Stimulated activated CD8-positive, alpha-beta memory T cell treated with anti-CD3 and anti-CD28 coated beads, Interleukin-4, amount 100 ng/mL, for 4 hours (primary cell): ENCODE measurements at places on chromosomes 5 and 9.

DNA sequence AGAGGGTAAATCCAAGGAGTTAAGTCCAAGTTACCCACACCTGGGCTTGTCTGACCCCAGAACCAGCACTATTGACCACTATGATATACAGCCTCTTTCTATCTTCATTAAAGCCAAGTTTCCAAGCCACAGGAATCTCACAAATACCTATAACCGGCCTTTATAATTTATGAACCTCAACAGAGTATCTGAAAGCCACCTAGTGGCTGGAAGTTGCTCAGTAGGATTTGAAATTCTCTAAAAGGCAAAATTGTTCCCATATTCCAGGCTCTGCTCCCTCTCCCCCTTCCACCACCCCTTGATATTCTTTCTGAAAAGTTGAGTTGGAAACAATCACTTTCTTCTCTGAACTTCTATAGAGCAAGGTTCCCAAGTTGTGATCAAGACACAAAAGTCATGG lies 106.4 kb upstream of the GPR151 start:
- no peak for DNase-seq

GRCh38 chr5:174736331-174736721 lies 11.9 kb downstream of the MSX2 start:
- DNase-seq, result no peak

DNA sequence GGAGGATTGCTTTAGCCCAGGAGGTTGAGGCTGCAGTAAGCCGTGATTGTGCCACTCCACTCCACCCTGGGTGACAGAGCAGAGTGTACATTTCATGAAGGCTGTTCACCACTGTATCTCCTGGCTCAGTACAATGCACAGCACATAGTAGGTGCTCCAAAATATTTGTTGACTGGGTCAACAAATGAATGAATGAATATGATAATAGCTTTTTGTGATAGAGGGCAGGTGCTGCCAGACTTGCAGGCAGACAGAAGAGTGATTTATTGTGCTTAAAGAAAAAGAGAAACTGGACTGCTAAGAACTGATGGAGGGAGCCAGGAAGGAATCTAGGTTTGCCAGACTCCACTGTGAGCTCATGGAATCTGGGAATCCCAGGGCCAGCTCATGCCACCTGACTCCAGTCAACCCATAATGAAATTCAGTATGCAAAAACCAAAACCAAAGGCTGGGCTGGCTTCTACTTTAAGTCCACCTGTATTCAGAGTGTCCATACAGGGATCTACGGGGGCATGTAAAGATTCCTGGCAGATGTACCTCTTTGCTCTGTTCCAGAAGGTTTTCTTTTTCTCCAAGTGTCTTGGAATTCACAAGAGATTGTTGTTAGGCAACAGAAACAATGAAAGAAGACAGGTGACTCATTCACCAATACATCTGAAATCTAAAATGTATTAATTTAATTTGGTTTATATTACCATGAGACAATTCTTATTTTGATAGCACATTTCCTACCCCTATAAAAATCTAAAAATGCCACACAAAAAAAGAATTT lies 15.5 kb upstream of the CTNNA1 start:
- no peak for DNase-seq

DNA sequence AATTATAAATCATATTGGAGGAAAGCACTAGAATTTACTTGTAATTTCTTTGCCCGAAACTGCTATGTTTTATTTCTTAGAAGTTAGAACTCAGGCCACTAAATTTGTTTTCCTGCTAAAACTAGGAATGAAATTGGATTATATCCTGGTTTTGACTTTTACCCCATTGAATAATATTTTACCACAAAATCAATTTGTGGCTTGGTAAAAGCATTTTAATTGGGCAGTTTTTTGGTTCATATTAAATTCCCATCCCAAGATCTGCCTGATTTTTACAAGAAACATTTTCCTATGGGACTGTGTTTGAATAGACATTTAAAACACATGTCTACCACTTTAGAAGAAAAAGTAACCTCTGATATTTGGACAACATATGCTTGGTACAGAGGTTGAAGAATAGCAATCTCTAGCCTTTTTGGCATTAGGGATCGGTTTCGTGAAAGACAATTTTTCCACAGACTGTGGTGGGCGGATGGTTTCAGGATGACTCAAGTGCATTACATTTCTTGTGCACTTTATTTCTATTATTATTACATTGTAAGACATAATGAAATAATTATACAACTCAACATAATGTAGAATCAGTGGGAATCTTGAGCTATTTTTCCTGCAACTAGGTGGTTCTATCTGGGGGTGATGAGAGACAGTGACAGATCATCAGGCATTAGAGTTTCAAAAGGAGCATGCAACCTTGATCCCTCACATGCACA lies 565.6 kb downstream of the PRR16 start:
- no peak for DNase-seq

GRCh38 chr9:99326112-99326916 lies 104.2 kb downstream of the SEC61B start:
- DNase-seq, result no peak

- DNase-seq, result no peak
These were observed 734.8 kb upstream of the CDH6 start for GRCh38 chr5:30458681-30459080.

DNA sequence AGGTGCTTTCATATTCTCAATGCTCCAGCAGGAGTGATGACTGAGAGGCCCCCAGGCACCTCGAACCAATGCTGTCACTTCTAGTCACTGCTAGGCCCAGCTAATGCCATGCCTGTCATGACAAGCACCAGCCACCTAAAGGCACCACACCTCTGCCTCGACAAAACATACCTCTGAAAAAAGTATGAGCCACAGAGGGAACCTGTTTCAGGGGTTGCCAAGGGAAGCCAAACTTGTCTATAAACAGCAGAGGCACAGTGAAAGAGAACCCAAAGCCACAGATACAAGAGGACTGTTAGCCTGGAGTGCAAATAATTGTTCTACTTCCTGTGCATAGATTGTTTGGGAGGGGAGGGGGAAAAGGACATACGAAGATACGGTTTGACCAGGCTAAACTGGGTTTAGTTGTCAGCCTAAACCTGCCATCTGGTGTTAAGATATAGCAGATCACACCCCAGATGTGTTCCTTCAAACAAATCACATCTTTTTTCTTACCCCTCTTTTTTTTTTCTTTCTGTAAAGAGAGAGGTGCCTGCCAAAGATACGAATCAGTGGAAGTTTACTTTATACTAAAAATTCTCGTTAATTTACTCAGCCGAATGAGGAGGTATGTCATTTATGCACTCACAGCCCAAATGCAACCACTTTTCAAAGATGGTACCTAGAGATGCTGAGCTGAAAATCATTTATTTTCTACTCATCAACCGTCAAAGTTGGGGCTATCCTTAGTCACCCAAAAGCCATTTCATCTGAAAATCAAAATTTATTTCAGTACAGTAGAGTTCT lies 45.7 kb downstream of the BNC2 start:
- DNase-seq, result no peak

GRCh38 chr5:96379896-96380295 lies 53.2 kb downstream of the PCSK1 start:
- no peak for DNase-seq

DNA sequence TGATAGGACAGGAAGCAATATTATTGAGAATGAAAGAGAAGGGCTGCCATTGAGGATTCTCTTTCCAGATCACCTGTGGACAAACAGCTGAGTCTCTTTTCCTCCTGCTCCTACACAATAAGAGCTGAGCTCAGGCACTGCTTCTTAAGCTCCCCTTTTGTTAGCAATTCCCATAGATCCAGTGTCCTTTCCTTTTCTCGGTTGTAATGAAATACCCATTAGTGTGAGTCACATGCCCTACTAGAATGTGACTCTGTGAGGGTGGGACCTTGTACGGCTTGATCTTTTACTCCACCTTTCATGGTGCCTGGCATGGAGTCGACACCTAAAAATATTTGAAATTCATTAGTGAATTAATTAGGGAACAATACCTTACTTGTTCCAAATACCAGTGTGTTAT lies 269.2 kb downstream of the NR3C1 start:
- no peak for DNase-seq

DNA sequence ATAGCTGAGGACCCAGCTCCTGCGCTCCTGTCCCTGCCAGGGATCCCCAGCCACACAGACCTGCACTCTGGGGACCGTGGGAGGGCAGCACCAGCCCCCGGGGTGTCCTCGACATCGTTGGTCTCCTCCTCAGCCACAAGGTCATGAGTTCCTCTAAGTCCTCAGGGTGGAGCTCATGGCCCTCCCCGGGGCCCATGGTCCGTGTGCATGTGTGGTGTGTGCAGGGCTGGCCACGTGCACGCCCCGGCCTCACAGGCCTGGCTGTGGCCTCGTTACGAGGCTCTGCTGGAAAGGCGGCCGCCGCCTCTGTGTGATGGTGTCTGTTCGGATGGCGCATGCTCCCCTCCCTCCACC lies 16.1 kb upstream of the AJM1 start:
- no peak for DNase-seq

DNA sequence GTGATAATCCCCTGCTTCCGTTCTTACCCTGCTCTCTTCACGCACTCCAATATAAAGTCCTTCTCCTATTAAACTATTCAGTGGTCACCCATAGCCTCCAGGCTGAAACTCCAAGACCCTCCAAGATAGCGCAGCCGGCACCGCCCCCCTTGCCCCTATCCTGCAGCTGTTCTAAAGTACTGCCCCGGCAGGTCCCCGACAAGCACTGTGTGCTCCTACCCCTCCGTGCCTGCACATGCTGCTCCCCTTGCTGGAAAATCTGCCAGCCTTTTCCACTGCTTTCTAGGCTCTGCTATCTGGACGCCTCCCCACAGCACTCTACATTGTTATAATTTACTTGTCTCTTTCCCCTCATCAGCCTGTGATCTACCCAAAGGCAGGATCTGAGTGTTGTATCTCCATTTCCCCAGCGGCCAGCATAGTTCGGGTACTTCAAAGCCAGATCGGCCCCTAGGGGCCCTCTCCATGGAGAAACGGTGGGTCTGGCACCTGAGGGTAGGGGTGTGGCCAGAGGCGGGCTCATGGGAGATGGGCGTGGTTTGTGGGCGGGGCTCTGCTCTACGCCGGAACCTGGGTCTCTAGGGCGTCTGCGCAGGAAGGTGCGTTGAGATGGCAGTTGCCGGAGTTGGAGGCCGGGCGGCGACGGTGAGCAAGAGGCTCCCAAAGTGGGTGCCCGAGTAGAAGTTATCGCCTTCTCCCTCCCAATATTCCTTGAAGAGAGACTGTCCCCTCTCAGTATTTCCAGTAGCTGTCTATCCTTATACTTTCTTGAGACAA lies 83.5 kb upstream of the RUSC2 start:
- DNase-seq, result peak; percentile 1

GRCh38 chr9:121750715-121751623 lies 99.5 kb downstream of the DAB2IP start:
- no peak for DNase-seq

- no peak for DNase-seq
These were observed 46.8 kb upstream of the ANKRD55 start for GRCh38 chr5:56279979-56280378.

GRCh38 chr5:170154297-170154696 lies 48.6 kb downstream of the FOXI1 start:
- DNase-seq, result no peak

- no peak for DNase-seq
These were observed 64.1 kb downstream of the WDR41 start for GRCh38 chr5:77427998-77428397.

- no peak for DNase-seq
These were observed 58.3 kb upstream of the SHB start for GRCh38 chr9:38127271-38127839.

DNA sequence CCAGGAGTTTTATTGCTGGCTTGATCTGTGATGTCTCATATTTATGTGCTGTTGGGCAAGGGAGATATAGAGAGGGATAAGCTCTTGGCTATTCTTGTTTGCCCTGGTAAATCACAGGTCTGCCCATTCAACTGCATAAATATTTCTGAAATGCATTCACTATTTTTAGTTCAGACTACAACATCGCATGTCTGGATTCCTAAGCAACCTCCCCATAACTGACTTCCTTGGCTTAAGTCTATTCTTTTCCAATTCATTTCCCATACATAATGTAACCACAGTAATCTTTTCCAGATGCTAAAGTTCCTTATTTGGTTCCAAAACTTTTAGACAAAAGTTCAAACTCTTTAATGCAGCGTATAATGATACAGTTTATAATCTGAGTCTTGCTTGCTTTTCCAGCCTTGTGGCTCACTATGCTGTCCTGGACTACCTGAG lies 321.4 kb upstream of the ACTBL2 start:
- no peak for DNase-seq

- DNase-seq, result no peak
These were observed 515.1 kb downstream of the DMAC1 start for GRCh38 chr9:7284517-7284916.

DNA sequence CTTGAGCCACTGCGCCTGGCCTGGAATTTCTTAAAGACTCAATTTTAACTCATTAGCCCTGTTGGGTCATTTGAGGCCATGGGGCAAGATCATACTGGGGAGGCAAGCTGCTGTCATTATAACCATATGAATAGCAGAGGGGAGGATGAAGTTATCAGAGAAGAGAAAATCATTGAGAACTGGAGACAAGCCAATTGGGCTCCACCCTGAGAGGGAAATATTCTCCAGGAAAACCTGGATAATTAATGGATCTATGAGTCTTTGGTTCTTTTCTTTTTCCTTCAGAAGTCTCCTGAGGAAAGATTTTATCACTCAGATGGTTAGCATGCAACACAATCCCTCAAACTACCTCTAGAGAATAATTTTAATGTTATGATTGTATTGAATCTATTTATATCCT lies 569.6 kb upstream of the TUSC1 start:
- no peak for DNase-seq

GRCh38 chr5:73327908-73328455 lies 120.6 kb downstream of the FOXD1 start:
- no peak for DNase-seq

GRCh38 chr9:18501949-18502348 lies 28.0 kb downstream of the ADAMTSL1 start:
- DNase-seq, result no peak

DNA sequence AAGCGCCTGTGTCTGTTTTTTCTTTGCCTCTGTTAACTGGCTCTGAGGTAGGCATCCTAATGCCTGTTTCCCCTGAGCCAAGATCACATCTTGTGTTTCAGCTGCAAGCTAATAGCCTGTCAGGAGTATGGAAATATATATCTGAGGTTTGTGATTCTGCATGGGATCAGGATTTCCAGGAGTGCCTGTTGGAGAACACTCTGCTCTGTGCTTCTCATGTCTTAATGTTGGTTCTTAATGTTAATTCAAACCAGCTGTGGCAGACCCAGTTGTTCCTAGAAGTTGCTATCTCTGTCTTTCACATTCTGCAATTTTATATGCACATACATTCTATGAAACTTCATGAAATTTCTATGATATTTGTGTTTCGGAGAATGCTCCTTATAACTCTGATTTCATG lies 72.1 kb downstream of the PGM5 start:
- no peak for DNase-seq

DNA sequence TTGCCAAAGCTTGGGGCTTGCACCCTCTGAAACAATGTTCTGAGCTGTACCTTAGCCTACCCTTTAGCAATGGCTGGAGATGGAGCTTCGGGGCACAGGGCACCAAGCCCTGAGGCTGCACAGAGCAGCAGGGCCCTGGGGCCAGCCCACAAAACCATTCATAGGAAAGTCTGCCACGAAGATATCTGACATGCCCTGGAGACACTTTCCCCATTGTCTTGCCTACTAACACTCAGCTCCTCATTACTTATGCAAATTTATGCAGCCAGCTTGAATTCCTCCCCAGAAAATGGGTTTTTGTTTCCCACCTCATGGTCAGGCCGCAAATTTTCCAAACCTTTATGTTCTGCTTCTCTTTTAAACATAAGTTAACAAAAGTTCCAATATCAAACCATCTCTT lies 105.7 kb downstream of the DTWD2 start:
- no peak for DNase-seq
